Caki2 (cell line): ENCODE measurements at places on chromosomes 1 and 21. TPM values are rescaled to one million over a fixed set of nuclear protein-coding genes. Genes with fewer than 3 reads are reported as not detected.

Gene INAVA
- total RNA-seq: 33.3 and 48.7 TPM in 2 replicates

Gene DENND2D
- total RNA-seq: 14.9 and 17.1 TPM in 2 replicates

Gene SPRR2B
- total RNA-seq: not detected in 2 replicates

Gene KMO
- total RNA-seq: 2.6 and 18.2 TPM in 2 replicates

GRCh38 chr1:63936801-63937200 is 163.0 kb downstream of the ROR1 start:
- DNase-seq: no peak

- no peak for DNase-seq
Measured at GRCh38 chr1:162868972-162869371, 8.0 kb upstream of the CCDC190 start.

DNA sequence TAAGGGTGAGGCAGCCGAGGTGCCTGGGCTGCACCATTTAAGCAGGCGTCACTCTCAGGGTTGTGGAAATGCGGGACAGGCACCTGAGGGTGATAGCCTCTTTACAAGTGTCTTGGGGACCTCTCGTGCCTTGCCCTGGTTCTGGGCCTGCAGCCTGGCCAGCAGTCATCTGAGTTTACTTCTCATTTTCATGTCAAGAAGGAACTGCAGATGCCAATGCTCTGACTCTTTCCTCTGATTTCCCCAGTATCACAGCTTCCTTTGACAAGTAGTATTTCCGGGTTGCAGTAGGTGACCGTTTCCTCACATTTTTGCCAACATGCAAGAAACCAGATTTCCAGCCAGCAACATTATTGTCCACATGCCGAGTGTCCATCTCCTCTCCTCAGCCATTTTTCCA is 286.9 kb downstream of the DISC1 start:
- no peak for DNase-seq

GRCh38 chr21:39775816-39776215 is 30.8 kb downstream of the IGSF5 start:
- no peak for DNase-seq

DNA sequence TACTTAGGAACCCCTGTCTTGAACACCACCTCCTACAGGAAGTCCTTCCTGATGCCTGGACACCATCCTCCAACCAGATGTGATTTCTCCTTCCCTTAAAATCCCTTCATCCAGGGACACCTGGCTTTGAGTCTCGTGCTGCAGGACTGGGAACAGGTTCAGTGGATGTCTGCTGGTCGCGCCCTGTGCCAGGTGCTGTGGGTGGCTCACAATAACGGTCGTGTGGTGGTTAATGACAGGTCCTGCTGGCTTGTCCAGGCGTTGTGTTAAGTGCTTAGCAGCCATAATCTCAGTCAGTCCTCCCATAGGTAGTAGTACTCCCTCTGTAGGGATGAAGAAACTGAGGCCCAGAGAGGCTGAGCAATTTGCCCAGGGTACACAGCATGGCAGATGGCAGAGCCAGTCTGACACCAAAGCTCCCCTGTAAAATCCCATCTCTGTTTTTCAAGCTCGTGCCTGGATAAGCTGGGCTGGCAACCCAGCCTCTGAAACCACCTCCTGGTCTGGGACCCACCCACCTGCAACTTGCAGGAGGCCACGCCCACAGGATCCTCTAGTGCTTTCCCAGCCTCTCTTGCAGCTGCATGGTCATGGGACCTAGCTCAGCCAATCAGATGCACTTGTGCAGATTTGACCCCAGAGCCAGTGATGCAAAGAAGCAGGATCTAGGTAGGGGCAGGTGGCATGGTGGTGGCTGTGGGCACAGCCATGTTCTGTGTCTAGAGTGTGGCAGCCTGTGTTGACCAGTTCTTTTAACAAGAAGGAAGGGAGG is 106.0 kb upstream of the IFFO2 start:
- no peak for DNase-seq

DNA sequence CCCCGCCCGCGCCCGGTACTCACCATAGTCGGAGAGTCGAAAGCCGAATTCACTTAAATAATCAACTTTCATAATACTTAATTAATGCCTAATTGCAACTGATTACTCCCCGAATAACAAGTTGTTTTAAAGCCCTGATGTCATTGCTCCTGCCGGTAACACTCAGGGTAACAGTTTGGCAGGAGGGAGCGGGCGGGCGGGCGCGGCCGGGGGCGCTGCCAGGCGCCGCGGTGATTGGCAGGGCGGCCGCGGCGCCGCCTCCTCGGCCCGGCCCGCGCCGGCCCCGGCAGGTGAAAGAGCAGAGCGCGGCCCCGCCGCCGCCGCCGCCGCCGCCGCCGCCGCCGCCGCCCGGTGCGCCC is 102.2 kb downstream of the CASZ1 start:
- no peak for DNase-seq

DNA sequence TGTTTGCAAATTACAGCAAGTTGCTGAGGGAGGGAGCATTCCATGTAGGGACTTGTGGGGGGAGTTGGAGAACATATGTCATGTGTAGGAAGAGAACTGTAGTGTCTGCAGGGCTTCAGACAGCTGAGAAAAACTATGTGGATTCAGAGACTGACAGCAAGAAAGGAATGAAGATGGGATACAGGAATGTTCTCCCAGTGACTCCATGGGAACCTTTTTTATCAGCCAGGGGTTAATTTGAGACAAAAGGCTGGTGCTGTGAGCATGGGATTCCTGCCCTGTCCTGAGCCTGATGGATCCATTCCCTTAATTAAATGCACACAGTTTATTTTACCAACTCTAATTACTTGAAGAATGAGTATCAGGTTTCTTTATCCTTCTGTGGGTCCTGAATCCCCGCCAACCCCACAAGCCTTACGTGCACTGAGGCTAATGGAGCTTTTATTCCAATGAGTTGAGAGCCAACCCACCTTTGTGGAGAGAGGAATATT is 26.5 kb upstream of the PLXNA2 start:
- no peak for DNase-seq

DNA sequence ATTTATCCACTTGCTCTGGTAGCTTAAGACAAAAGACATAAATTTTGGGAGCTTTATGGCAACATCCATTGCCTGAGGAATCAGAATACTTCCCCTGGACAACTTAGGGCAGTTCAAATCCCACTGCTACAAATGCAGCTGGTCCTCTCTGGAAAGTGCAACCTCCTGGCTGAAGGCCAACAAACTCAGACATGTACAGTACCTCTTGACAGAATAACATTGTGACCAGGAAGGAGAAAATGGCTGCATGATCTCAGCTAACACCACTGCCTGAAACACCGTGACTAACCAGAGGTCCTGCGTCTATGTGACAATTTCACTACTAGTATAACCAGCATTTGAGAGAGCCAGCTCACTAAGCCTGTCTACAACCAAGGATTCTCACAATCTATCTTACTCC is 218.9 kb downstream of the CRB1 start:
- DNase-seq: no peak

DNA sequence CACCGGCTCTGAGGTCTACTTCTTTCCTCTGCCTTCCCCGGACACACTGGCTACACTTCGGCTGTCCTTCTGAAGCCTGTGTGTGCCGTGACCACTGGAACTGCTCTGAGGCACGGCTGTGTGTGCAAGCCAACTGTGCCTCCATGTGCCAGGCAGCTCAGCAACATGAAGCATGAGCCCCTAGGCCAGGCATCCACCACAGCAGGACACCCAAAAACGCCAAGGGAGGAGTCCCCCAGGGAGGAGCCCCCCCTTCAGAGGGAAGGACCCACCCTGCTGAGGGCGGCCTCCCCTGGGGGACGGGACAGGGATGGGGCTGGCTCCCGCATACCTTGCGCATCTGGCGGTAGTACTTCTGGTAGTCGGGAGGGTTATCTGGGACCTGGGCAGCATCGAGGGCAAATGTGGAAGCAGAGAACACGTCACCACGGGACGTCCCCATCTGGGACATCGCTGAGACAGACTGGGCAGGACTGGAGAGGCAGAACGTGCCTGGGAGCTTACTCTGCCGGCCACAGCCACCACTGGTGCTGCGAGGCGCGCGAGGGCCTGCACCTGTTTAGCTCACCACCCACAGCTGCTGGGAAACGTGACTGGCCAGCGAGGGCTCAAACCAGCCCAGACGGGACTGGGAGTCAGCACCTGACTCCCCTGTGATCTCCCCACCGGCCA is 20.5 kb downstream of the LSS start:
- no peak for DNase-seq

- DNase-seq: no peak
Measured at GRCh38 chr1:62452951-62453350, 16.1 kb downstream of the USP1 start.

- DNase-seq: peak; percentile 72
Measured at GRCh38 chr1:201530741-201531531, 8.0 kb upstream of the NAV1 start.

DNA sequence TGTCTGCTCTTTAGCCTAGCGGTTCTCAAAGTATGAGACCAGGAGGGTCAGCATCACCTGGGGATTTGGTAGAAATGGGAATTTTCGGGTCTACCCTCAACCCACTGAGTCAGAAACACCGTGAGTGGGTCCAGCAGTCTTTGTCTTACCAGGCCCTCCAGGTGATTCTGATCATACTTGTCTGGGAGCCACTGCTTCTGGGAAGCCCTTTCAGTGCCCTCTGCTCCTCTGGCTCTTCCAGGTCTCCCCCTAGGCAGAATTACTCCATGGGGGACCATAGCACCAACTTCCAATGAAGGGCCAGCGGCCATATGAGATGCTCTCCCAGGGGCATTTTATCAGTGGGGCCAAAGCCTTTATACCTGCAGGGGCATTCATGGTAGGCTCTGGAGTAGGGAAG is 81.0 kb upstream of the ETV3 start:
- DNase-seq: no peak

GRCh38 chr1:119631433-119632102 is 16.5 kb downstream of the ZNF697 start:
- no peak for DNase-seq

- no peak for DNase-seq
Measured at GRCh38 chr21:30831194-30831765, 1.7 kb upstream of the KRTAP7-1 start.
